ENCODE measurements at places on chromosomes 6 and 20.

GRCh38 chr6:14396826-14397517 is 279.4 kb downstream of the CD83 start:
- DNase-seq, result no peak

DNA sequence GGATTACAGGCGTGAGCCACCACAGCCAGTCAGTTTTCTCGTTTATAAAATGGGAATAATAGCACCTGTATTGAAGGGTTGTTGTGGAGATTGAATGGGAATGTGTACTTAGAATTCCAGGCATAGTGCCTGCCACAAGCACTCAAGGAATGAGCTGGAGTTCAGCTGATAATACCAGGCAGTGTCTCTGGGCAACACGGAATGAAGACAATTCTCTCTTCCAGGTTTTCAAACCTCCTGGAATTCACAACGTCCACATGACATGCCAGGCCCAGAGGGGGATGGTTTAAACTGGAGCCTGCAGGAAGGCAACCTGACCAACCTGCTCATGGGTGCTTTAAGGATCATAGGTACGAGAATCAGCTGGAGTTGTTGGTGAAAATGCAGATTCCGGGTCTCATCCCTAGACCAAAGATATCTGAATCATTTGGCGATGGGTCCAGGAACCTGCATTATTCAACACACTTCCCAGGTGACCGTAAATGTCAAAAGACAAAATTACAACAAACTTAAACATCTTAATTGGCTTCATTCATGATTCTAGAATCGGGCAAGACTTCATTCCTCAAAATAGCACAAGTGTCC is 1.9 kb upstream of the PTPN1 start:
- DNase-seq, result no peak

GRCh38 chr20:11195899-11196558 is 522.2 kb upstream of the JAG1 start:
- DNase-seq, result no peak

DNA sequence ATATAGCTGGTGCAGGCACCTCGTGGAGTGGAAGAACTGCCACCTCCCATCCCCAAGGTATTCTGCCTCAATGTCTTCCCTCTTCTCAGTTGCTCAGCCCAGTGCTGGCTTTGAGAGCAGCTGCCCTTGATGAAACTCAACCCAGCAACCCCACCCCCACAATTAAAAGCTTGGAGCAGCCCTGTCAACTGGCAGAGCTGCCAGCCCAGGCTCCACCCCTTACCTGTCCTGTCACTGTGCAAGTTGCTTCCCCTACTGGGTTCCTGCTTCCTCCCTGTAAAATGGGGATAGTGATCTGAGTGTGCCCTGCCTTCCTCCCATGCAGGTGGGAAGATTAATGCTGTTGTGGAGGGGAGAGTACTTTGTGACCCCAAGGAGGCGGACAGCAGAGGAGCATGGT is 4.5 kb downstream of the TMEM63B start:
- DNase-seq, result no peak

DNA sequence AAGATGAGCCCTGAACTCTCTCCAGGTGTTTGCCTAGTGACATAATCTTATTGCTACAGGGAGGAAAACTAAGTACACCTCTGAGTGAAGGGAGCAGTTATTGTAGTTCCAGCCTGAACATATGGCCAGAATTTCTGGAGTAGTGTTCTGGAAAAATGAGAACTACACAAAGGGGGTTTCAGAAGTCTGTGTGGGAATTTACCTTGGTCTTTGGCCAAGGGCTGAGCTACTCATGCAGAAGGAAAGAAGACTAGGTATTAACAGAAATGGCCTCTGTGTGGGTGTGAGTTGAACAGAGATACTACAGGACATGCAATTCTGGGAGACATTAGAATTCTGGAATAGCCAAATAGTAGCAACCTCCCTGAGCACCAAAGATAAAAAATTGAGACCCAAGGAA is 1009.7 kb upstream of the GJE1 start:
- DNase-seq, result no peak

DNA sequence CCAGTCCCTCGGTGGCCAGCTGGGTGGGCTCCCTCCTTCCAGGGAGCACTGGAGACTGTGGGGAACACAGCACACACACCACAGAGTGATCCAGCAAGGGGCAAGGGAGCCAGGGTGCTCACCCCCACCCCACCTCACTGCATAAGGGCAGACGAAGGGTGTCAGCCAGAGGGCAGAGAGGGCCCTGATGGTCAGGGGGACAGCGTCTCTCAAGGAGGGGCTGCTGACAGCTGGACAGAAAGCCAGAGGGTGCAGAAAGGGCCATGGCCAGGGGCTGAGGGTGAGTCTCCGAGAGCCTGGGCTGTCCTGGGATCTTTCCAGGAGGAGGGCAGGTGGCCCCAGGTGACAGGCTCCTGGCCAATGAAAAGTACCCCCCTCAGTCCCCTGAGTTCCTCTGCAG is 73.4 kb upstream of the PMEPA1 start:
- DNase-seq, result no peak

- no peak for DNase-seq
Measured at GRCh38 chr20:4187147-4187546, 171.8 kb upstream of the RNF24 start.

DNA sequence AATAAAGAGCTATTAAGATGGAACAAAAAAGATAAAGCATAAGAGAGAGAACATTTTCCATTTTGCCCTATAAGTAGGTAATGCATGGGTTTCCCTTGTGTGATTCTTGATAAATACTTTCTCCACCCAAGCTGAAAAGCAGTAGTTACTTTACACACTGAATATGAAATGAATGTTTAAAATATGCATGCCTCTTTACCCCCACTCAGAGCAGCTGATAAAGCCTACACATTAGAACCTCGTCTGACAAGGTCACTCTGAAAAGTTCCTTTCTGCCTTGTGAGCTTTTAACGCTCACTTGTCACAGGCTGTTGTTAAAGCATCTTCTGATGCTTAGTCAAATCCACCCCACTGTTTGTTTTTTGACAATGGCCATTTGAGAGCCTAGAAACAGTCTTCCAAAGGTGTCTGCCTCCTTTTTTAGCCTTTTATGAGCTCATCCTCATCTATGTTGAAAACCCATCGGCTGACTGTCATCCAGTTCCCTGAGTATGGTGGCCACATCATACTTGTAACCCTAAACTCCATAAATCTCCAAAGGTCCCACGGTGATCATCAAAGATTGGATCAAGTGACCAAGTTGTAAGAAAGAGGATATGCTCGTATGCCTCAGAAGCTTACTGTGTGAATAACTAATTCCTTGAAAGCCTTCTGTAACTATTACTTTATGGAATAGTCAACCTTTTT is 102.8 kb downstream of the ATXN1 start:
- no peak for DNase-seq

DNA sequence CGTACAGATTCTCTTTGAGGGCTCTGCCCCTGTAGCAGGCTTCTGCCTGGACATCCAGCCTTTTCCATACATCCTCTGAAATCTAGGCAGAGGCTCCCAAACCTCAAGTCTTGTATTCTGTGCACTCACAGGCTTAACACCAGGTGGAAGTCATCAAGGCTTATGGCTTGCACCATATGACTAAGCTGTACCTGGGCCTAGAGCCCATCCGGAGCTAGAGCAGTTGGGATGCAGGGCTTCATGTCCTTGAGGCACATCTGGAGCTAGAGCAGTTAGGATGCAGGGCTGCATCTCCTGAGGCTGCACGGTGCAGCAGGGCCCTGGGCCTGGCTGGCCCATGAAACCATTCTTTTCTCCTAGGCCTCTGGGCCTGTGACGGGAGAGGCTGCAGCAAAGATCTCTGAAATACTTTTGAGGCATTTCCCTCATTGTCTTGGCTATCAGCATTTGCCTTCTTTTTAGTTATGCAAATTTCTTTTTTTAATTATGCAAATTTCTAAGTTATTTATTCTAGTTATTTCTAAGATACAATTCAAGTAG is 98.7 kb downstream of the CD24 start:
- DNase-seq, result no peak

DNA sequence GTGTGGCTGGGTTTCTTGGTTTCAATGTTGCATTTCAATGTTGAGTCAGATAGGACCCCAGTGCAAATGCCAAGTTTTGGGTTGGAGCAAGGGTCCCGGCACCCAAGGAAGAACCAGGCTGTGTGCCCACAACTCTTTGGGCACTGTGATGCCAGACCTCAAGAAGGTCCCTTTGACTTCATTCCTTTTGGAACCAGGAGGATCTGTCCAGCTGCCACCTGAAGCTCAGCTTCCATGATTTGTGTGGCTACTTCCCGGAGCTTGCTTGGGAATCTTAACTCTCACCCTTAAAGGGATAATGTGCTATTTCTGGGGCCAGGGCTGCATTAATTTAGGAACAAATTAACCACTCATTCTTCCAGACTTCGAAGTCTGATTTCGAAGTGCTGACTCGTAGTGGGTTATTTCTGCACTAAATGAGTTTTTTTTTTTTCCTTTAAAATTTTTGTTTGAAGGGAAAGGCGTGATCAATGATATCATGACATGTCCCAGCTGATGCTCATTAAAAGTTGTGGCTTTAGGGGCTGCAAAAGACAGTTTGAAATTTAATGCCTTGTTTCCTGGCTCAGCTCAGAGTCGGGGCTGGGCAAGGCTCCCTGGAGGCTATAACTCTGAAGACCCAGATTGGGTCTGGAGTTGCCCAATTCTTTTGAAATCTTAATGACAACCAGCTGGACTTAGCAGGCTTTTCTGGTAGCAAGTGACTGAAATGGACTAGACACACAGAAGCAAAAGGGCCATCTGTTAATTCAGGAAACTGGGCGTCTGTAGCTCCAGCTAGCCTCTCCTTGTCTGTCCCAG is 24.0 kb upstream of the PHACTR3 start:
- no peak for DNase-seq

DNA sequence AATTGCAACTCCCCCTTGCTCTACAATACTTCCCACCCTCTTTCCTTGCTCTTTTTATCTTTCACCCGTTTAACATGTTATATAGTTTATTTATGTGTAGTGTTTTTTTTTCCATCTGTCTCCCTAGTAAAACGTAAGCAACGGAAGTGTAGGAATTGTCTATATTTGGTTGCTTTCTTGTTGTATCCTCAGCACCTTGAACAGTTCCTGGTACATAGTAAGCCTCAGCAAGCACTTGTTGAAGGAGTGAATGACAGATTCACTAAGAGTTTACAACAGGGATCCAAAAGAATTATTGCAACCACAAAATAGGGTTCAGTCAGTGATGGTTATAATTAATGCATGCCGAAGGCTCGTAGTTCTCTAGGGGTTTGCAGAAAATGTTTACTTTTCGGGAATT is 242.7 kb downstream of the SAMD5 start:
- no peak for DNase-seq

DNA sequence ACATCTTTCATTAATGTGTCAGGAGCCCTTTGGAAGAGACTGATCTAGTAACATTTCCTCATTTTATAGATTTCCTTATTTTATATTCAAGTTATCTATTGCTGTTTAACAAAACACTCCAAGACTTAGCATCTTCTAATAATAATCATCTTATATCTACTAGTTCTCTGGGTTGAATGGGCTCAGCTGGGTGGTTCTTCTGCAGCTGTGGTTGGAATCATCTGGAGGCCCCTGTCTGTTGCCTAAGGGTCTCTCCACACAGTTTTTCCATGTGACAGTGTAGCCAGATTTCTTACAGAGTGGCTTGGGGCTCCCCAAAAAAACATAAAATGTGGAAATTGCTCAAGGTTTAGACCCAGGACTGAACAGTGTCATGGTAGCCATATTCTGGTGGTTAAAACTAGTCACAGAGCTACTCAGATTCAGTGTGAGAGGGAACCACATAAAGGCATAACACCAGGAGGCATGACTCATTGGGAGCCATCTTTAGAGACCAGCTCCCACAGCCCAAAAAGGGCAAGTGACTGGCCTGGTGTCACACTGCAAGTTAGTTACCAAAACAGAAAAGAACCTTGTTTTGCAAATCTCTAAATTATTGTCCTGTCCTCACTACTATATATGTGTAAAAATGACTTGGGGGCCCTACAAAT is 11.5 kb downstream of the SLC2A10 start:
- DNase-seq, result no peak

GRCh38 chr20:40319741-40320516 is 369.1 kb downstream of the MAFB start:
- no peak for DNase-seq

DNA sequence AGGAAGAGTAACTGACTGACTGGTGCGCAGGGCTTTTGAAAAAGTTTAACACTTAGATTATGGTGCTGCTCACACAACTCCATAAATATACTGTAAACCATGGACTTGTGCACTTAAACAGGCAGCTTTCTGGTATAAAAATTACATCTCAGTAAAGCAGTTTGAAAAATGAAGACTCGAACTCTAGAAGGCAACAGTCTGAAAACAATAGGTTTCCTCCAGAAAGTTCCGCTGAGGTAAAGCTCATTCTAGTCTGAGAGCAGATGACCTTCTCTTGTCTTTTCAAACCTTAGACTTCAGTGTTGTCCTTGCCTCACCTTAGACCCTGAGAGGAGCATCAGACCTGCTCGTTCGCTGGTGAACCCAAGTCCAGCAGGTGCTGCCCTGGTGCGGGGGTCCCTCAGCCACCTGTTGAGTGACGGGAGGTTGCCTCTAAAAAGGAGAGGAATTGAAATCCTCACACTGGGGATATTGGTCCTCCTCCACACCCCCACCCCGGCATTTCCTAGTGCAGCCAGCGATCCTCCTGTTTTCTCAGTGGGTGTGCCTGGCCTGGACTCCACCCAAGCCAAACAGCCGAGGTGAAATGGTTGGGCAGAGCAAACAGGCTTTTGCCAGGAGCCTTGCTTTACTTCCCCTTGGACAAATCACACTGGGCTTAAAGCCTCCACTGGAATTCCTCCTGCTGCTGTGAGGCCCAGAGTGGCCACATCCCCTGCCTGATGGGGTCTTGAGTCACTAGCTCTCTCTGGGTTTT is 14.7 kb upstream of the PYGB start:
- no peak for DNase-seq

- no peak for DNase-seq
Measured at GRCh38 chr6:29953001-29953441, 10.7 kb downstream of the HLA-A start.

DNA sequence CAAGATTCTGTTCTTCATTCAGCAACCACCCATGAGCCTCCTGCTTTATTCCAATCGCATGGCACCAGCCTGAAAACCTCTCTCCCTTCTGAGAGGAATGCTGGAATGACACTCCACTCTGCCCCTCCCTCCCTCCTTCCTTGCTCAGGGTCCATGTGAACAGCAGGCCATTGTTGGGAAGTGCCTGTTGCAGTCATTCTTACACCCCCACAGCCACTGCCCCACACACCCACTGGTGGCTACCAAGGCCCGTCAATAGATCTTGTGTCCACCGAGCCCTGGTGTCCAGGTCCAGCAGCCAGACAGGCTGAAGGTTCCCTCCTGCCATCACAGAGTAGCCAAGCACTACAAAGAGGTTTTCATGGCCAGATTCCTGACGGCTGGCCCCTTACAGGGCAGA is 6.5 kb downstream of the PDRG1 start:
- DNase-seq, result no peak
